HS-5 (cell line): ENCODE measurements at places on chromosomes 5 and 9.

- DNase-seq: no peak
Observed at GRCh38 chr5:126274076-126274762, 149.0 kb upstream of the GRAMD2B start.

DNA sequence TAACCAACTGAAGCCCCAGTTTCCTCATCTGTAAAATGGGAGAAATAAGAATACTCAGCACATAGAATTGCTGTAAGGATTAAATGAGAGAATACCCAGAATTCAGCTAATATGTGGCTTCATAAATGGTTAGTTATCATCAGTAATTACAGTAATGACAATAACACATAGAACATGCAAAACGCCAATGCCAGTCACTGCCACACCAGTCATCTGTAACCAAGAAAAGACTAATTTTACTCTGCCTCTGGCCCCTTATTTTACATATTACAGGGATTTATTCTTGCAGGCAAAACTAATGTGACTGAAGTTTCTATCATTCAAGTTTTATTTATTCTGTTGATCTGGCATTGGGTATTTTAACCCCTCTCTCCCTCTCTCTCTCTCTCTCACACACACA, 46.5 kb downstream of the EBF1 start:
- no peak for DNase-seq

- DNase-seq: peak; percentile 93
Observed at GRCh38 chr5:15249152-15249551, 250.8 kb upstream of the FBXL7 start.

DNA sequence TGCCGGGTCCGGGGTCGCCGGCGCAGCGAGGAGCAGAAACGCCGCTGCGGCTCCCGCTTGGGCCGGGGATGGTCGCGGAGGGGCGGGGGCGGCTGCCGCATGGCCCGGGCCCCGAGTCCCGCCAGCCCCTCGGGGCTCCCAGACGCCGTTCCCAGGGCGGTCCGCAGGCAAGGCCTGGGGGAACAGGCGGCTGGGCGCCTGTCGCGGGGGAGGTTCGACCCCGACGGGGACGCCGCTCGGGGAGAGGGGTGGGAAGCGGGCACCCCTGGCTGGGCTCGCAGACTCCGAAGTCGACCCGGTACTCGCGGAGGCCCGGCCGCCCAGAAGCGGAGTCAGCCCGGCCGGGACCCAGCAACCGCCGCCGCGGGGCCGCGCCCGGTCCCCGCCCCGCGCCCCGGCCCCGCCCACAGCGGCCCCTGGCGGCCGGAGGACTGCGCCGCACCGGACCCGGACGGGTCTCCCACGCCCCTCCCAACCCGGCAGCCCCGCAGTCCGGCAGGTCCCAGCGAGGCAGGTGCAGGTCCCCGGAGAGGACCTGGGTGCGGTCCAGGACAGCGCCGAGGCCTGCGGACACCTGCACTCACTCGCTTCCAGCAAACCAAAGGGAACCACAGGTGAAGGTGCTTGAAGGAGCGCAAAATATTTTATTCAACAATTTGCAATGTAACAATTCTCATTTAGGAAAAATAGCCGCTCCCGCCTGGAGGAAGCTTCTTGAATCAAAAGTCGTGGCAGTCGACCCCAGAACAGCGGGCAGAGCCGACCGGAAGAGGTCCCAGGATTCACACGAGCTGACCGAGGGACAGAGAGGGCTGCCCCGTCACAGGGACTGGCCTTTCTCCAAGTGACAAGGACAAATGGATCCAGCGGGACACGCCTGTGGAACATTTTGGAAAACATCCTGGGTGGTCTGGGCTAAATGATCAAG, at the start of gene INPP5E:
INPP5E (minus strand) TSS at position 365 of the 928 bp plus-strand sequence. CDS start 426 bp downstream, outside the sequence.
- no peak for DNase-seq

- DNase-seq: no peak
Observed at GRCh38 chr5:174120401-174121005, 75.0 kb downstream of the NSG2 start.

GRCh38 chr5:76849419-76850291, at the start of gene S100Z:
S100Z (plus strand) TSS chr5:76850014; CDS start chr5:76875360, 25,346 bp downstream.
- no peak for DNase-seq

- DNase-seq: no peak
Observed at GRCh38 chr9:126000256-126000655, 253.1 kb downstream of the PBX3 start.

DNA sequence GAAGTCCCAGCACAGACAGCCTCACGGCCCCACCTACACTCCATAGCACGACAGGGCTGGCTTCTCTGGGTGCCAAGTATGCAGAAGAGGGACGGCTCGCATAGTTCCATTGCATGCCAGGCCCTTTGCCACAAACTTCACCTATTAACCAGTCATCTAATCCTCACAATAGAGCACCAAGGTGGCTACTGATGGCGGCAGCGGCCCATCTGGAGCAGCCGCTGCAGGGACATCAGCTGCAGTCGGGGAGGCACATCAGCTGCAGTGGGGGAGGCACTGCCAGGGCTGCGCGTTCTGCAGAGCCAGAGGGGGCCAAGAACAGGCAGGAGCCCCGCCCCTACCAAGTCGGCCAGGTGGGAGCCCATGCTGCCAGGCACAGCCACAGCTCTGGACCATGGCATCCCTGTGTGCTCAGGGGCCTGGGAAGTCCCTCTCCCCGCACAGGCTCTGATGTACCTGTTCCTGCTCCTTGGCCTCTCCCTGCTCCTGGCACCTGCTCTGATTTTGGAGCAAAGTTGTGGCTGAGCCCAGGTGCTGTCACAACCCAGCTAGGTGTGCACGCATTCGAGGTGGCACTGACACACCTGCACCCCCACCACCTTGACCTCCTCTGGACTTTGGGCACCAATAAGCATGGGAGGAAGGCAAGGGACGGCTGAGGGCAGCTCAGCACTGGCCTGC, 61.5 kb upstream of the SYNPO start:
- DNase-seq: no peak

DNA sequence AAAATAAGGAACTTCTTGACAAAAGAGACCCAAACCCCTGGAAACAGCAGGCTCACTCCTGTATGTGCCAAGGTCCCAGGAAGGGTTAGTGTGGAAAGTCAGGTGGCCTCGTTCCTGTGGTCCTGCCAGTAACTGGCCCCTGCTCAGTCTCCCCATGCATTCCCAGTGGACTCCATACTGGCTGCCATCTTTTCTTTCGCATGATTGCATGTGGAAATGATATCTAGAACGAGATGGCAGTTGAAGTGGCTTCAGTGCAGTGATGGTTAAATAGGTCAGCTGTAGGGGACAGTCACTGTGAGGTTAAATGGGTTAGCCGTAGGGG, 30.4 kb downstream of the AHRR start:
- DNase-seq: no peak

DNA sequence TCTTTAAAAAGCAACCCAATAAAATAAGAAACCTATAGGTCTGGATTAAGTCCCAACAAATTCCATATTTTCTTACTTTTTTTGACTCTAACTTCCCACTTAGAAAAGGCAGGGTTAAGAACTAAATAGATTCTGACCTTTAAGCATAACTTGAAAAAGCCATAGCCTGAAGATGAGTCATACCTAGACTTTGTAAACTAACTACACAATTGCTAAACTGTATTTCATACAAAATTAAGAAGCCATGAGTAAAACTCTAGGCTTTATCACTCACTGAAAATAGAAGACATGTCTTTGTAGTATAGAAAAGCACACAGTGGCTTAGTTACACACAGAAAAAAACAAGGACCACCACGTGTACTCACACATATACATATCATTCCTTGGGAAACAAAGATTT, 51.5 kb downstream of the MLLT3 start:
- no peak for DNase-seq

DNA sequence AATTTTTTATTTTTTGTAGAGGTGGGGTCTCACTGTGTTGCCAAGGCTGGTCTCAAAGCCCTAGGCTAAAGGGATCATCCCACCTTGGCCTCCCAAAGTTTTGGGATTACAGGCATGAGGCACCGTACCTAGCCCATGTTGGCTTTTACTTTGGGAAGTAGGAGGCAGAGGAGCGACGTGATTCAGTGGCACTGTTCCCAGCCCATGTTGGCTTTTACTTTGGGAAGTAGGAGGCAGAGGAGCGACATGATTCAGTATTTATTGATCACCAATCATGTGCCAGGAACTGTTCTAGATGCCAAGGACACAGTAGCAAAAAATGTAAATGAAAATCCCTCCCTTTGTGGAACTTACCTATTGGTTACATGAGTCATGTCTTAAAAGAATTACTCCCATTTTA, 18.3 kb downstream of the SNX24 start:
- no peak for DNase-seq

GRCh38 chr5:154937186-154937717, 759 bp downstream of the GEMIN5 start:
- DNase-seq: no peak

- no peak for DNase-seq
Observed at GRCh38 chr5:4954048-4954447, 186.1 kb upstream of the ADAMTS16 start.

DNA sequence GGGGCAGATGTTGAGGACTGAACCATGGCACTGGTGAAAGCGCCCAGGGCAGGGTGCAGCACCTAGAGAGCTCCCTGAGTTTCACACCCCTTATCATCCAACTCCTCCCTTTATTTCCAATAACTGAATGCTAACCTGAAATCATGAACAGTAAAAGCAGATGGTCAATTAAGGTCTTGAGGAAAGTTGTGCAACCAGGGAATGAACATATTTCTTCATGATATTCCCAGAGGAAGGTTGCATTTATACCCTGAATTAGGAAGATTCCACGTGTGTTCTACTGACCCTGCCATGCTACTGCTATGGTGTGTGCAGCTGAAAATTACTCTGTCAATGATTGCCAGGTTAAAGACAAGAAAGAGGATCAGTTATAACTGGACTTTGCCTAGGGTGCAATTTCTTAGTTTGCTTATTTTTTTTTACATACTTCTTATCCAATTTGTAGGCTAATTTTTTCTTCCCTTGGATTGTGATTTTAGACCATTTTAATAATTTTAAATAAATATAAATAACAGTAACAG, 319.8 kb downstream of the SEMA5A start:
- no peak for DNase-seq

- no peak for DNase-seq
Observed at GRCh38 chr9:114053246-114054005, 24.7 kb downstream of the AMBP start.

GRCh38 chr5:163079618-163080017, 357.8 kb upstream of the CCNG1 start:
- DNase-seq: no peak

DNA sequence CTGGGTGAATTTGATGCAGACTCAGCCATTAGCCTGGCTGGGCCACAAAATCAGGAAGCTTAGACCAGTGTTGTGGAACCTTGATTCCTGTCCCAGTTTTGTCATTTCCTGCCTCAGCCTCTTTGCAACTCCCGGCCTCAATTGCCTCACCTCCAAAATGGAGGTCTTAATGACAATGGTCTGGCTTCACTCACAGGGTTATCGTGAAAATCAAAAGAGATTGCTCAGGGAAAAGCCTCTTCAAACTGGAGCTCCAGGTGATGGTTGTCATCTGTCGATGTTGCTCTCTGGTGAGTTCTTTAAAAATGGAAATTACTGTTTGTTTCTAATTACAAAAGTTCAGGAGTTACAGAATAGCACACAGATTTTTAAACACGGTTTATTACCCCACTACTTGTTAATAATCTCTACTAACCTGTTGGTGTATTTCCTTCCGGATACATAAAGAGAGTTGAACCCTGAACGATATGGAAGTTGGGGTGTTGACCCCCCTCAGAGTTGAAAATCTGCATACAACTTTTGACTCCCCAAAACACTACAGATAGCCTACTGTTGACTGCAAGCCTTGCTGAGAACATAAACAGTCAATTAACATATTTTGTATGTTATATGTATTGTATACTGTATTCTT, 109.9 kb upstream of the CPEB4 start:
- no peak for DNase-seq

DNA sequence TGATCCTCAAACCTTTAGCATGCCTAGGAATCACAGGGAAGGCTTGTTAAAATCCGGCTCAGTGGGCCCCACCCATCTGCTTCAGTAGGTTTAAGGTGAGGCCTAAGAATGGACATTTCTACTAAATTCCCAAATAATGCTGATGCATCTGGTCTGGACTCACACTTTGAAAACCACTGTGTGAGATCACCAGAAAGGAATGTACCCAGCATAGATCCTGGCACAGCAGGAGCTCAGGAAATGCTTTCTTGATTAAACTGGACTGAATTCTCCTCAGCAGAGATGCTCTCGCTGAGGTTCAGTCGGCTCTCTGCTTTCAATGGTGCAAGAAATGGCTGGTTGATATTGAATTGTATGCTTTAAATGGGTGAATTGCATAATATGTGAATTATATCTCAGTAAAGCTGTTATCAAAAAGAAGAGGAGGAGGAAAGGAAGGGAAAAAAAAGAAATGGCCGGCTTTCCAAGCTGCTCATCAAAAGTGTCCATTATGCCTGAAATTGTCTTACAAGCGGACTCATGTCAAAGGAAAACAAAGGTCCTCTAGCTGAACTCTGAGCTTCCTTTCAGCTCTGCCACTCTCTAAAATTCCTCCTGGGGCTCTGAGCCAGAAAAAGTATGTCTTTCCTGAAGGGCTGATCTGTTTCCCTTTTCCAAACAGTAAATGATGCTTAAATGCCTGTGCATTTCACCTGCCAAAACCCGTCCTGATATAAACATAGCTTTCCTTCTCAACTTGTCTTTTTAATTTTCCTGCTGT, 77.6 kb upstream of the SAP30L start:
- peak; percentile 90 for DNase-seq

DNA sequence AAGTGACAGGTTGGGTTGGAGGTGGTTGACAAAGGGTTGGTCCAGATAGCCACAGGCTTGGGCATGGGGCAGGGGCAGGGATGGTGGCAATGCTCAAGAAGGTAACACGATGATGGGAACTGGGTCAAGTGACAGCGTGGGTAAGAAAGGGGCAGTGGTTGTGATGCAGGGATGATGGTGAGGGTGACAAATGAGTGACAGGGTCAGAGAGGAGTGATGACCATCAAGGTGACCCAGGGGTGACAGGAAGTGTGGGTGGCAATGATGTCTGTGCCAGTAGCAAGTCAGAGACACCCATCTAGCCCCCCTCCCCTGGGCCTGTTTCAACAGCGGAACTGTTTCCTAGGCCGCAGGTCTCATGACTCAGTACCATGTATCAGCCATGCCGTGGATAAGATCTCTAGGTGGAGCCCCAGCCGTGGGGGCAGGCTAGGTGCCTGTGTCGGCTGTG, 20.5 kb downstream of the AQP3 start:
- DNase-seq: no peak

DNA sequence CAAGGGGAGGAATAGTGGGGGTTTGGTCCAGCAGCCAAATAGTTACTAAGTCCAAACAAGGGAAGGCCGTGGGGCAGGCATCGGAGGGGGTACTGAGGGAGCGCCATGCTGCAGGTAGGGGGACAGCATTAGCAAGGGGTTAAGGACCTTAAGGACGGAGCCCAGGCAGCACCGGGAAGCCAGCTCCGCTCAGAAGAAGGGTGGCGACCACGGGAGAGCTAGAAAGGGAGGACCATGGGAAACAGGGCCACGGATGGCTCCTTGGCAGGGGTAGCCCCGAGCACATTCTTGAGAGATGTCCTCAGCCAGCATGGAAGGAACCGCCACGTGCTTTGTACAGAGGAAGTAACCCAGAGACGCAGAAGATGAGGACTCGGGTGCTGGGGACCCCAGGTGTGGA, 76.2 kb upstream of the STXBP1 start:
- no peak for DNase-seq

GRCh38 chr5:38202741-38203140, 55.6 kb upstream of the EGFLAM start:
- DNase-seq: no peak

- DNase-seq: no peak
Observed at GRCh38 chr9:33161589-33162132, 5.5 kb downstream of the B4GALT1 start.
